ENCODE measurements at places on chromosomes 7 and 10.

DNA sequence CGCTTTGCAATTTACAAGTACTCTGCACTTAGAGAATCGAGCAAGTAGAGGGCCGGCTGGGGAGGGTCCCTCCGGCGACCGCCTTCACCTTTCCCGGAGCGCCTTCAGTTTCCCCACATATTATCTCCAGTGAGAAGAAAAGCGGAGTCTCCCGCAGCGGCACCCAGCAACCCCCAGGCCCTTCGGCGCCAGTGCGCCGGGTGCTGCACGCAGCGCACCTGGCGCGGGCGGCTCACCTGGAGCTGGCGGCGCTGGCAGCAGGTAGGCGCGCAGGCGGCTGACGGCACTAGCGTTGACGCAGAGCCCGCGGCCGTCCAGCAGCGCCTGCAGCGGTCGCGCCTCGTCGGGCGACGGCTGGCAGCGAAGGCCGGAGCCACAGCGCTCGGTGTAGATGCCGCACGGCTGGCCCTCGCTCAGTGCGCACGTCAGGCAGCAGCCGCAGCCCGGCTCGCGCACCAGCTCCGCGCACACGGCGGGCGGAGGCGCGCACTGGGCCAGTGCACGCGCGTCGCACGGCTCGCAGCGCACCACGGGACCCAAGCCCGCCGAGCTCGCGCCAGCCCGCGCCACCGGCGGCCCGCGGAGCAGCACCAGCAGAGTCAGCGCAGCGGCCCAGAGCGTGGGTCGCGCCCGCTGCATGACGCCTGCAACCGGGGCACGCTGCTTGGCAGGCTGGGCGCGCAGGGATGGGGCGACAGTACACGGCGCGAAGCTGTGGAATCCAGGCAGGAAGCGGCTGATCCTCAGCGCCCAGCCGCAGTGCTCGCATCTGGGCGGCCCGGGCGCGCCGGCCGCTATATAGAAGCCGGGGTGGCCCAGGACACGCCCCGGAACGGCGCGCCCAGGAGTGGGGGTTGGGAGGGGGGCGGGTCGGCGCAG is at the start of gene IGFBP3:
Gene IGFBP3, minus strand, starts transcription at position 771 of the 879 bp plus-strand sequence. Its CDS starts 132 bp downstream, at position 639.
- no peak for DNase-seq

DNA sequence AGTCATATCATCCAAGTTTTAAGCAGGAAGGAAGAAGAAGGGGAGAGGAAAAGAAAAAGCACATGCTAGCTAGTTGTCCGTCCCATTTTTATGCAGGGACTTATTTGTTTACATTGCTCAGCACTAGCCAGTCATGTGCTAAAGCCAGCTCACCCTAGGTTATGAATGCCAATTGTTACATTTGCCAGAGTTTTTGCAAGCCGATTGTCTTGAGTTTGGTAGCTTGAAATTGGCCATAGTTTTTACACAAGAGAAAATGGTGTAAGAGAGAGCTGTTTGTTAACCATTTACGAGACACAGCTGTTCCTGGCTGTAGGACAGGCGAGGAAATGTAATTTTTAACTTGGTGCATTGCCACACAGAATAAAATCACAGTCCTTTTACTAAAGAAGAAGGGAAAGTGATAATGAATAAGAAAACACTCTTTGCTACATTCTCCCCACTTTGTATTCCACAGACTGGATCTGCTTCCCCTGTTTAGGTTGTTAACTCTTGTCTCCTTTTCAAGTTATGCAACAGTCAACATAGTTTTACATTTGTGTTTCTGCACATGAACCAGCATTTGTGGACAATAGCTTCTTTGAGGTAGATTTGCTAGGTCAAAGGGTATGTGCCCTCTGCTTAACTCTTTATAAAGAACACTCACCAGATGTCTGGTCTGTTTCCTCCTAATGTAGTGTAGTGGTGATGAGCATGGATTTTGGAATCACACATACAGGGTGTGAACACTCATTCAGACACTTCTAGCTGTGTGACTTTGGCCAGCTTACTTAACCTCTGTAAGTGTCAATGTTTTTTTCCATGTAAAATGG is 357.2 kb downstream of the LRMDA start:
- DNase-seq: no peak

DNA sequence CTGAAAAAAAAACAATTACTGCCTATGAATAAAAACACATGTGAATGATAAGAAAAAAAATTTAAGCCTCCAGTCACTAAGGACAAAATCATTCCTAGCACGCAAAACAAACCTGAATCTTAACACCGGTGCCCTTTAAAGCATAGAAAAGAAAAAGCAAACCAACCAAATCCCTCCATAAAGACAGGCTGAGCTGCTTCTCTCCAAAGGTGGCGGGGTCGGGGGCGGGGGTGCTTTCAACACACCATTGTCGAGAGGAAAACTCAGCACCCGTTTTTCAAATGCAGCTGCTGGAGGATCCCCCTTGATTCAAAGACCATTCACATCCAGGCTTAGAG is 1.4 kb downstream of the ST8SIA6 start:
- DNase-seq: no peak

DNA sequence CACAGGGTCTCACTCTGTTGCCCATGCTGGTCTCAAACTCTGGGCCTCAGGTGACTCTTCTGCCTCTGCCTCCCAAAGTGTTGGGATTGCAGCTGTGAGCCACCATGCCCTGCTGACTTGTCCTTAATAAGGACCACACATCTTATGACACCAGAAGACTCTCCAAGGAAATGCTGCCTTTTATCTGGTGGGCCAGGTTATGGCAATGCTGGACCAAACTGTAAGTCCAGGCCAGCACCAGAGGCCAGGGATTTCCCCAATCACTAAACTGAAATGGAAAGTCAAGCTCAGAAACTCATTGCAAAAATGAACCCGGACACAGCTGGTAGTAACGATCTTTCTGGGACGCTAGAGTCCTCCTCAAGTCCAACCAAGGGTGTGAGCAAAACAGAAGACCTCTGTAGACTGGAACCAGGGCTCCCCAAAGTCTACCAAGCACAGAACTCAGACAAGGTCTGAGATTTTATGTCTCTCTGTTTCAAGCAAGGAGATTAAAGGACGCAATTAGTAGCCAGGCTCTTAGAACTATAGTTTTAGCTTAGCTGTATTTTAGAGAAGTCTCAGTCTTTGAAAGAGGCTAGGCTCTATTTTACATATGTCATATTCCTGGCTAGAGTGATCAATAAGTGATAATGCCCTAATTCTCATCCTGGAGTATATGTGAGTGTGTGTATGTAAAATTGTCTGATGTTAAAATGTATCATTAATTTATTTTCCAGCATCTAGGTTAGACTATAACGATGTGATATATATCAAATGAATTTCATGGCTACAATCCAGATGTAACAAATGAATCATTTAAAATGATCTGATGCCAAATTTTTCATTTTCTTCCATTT is 74.0 kb upstream of the ITGB1 start:
- no peak for DNase-seq

DNA sequence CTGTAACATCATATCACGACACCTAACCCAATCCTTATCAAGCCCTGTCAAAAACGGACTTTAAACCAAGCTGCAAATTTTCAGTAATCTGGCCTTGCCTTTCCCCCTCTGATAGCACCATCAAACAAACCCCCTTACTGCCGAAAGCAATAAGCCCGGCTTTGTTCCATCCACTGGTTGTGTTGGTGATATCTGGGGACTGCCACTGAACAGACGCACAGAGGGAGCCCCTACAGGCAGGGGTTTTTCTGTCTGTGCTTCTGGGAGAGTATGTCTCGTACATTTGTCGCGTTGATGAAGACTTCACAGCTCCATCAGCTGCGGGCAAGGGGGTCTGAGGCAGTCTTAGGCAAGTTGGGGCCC is 550 bp upstream of the PLAU start:
- DNase-seq: no peak

- no peak for DNase-seq
Measured at GRCh38 chr10:91528080-91528479, 104.8 kb downstream of the PPP1R3C start.

- DNase-seq: no peak
Measured at GRCh38 chr7:129841465-129841864, 111.3 kb downstream of the UBE2H start.

DNA sequence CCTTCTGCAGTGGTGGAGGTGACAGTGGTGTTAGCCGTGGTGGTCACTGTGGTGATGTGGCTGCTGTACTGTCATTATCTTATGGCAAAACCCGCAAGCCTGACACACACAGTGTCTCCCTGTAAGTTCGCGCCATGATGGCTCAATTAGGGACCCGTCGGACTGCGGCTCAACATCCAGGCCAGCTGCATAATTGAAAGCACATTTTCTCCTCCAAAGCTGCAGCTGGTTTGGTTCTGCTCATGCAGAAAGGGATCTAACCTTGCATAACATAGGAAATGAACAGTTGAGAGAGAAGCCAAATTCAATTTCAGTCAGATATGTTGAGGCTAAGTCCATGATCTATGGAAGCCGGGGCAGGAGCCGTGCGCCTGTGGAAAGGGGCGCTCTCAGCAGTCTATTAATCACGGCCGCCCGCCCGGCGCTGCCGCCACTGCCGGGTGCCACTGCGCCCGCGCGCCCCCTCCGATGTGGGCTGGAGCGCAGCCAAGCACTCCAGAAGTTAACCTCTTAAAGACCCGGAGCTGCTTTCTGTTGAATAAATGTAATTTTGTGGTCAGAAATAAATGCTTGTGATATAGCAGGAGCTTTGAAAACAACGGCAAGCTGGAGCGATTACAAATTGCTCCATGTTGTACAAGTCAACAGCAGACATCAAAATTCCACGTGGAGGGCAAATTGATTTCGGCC is 227.7 kb downstream of the CUX1 start:
- DNase-seq: no peak

- DNase-seq: no peak
Measured at GRCh38 chr10:50851884-50852671, 33.3 kb downstream of the A1CF start.

- DNase-seq: no peak
Measured at GRCh38 chr7:45638916-45639315, 64.7 kb downstream of the ADCY1 start.

GRCh38 chr7:16670731-16671344 is 24.9 kb downstream of the BZW2 start:
- no peak for DNase-seq

DNA sequence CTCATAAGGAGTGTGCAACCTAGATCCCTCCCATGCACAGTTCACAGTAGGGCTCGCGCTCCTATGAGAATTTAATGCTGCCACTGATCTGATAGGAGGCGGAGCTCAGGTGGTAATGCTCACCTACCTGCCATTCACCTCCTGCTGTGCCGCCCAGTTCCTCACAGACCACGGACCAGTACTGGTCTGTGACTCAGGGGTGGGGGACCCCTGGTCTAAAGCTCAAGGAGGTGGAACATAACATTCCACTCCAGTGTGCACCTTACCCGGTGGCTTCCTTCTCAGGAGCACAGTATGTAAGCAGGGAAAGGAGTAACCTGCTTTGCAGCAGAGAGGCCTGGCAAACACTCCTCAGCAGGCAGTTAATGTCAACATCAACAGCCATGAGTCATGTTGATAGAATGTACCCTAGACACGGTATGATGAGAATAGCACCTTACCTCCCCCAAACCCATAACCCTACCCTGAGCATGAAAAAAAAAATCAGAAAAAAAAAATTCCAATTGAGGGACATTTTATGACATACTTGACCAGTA is 273.5 kb downstream of the FGFR2 start:
- no peak for DNase-seq

DNA sequence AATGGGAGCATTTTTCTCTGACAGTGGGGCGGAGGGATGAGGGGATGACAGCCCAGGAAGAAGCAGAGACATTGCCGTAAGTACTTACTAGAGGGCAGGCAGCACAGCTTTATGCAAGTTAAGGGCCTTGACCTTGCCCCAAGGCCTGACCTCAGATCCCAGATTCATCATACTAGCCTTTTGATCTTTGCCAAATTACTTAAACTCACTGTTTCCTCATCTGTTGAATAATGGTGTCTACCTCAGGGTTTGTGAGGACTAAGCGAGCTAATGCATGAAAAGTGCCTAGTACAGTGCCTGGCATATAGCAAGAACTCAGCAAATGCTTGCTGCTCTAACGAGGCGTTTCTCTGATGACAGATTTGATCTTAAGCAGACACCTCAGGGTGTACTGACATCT is 3.5 kb upstream of the SEMA4G start:
- DNase-seq: no peak

GRCh38 chr7:131352032-131352431 is 24.4 kb downstream of the MKLN1 start:
- no peak for DNase-seq

GRCh38 chr10:27252267-27253000 is 11.8 kb upstream of the ACBD5 start:
- peak; percentile 90 for DNase-seq

- DNase-seq: no peak
Measured at GRCh38 chr7:100974021-100974420, 4.7 kb downstream of the MUC12 start.

- DNase-seq: no peak
Measured at GRCh38 chr7:123979876-123980275, 53.0 kb downstream of the TMEM229A start.

GRCh38 chr10:96395931-96396877 is 37.4 kb upstream of the OPALIN start:
- DNase-seq: peak; percentile 72

GRCh38 chr7:17943006-17943405 is 2.7 kb upstream of the SNX13 start:
- DNase-seq: no peak

GRCh38 chr10:132114953-132115520 is 49.3 kb downstream of the JAKMIP3 start:
- DNase-seq: no peak

DNA sequence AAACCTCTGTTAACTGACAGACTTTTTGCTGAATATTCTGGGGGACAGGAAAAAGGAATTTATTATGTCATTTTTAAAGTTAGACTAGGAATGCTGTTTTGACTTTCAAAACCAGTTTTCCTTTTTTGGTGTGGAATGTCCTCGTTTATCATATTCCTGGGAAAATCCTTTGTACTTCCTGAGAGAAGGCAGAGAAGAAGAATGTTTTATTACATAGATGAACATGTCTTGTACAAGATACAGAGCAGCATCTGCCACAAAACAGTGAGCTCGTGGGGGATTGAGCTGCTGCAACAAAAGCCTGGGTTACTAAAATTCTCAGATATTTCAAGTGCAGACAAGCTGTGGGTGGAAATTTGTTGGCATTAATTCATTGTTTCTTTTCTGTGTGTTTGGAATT is 20.2 kb downstream of the MCU start:
- DNase-seq: no peak

Measured in stimulated activated CD8-positive, alpha-beta memory T cell treated with anti-CD3 and anti-CD28 coated beads, Interleukin-4, amount 100 ng/mL, for 48 hours (primary cell).